Stimulated activated CD8-positive, alpha-beta memory T cell treated with anti-CD3 and anti-CD28 coated beads, Interleukin-7, amount 100 ng/mL, for 24 hours (primary cell): ENCODE measurements at places on chromosomes 11 and 22.

DNA sequence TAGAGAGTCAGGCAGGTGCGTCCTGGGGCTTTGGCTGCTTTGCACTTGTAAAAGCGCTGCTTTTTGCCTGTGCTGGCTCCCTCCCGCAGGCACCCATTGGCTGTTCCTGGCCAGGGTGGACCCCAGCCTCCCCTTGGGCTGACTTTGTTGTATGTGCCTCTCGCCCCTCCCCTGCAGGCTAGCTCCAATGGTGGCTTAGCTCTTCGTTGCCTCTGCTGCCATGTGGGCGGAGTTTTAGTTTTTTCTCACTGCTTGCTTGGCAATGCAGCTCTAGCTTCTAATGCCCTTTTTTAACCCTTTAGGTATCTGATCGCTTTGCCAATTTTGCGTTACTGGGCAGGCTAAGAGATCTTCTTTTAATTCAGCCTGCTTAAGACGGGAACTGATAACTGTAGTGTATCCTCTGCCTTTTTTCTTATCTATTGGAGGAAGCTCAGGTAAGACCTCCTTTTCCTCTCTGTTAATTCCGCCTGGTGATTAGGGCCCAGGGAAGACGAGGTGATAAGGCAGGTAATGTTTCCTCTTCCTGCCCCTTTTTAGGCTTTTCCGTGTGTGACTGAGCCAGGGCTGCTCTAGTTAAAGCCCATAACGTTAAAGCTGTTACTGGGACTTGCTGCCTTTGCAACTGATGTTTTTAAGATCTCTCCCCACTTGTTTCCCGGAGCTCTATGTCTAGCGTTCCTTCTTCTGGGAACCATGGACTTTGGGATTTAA, 11.7 kb upstream of the GLYATL1 start:
- no peak for DNase-seq

- no peak for DNase-seq
Observed at GRCh38 chr22:44187652-44188230, 7.0 kb downstream of the PARVG start.

DNA sequence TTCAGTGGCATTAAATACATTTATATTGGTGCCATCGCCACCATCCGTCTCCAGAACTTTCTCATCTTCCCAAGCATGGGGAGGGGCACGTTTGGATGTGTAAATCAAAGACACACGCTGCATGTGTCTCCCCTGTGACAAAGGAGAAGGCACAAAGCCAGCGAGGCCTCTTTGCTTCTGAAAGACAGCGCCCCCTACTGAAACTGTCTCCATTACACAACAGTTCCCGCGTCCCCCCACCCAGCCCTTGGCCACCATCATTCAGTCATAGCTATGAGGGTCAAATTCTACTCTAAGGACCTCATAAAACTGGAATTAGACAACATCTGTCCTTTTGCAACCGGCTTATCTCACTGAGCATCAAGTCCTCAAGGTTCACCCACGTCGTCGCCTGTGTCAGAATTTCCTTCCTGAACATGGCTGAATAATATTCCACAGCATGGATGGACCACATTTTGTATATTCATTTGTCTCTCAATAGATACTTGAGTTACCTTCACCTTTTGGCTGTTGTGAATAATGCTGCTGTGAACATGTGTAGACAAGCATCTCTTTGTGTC, 64.8 kb downstream of the IGF2 start:
- no peak for DNase-seq

DNA sequence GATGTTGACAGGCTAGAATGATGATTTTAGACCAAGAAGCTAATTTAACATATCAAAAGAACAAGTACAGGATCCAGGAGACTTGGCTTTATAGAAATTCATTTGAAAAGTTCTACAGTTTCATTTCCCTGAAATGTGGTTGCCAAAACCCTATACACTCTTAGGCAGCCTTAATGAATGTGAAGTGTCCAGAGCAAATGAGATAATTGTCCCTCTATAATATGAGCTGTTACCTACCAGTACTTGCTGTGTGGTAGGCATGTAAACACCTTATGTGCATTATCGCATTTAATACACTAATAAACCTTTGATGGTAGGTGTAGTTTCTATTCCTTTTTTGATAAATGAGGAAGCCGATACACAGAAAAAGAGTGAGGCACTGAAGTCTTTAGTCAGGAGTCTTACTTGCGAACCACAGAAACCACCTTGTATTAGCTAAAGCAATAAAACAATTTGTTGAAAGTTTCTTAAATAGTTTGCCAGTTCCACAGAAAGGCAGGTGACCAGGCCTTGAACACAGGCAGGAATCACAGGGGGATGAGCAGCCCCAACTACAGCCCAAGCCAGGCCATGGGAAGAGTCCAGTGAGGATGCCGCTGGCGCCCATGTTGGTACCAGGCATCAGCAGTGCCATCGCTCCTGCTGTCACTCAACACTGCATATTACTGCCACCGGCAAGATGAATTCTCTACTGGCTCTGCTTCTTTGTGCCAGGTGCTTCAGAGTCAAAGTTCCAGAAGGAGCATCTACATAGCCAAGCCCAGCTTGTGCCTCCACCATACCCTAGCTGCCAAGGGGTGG, 81.7 kb downstream of the SWAP70 start:
- DNase-seq = no peak

GRCh38 chr11:13268791-13269190, 8.8 kb upstream of the BMAL1 start:
- DNase-seq = no peak

GRCh38 chr11:118240999-118241763, 11.0 kb downstream of the MPZL3 start:
- DNase-seq = no peak

GRCh38 chr22:26983311-26983710, 325.9 kb downstream of the MIAT start:
- no peak for DNase-seq

DNA sequence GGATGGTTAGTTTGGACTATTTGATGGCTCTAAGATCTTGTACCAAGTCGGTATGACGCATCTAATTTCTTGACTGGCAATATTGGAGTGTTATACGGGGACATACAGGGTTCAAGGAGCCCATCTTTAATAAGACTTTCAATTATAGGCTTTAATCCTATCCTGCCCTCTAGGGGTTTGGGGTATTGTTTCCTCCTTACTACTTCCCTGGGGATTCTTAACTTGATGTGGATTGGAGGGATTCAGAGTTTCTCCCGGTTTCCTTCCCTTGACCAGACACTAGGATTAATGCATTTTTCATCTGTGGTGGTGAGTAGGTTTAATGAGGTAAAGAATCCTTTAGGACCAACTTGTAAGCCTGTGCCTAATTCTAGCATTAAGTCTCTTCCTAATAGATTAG, 18.8 kb downstream of the CYP2D6 start:
- no peak for DNase-seq

DNA sequence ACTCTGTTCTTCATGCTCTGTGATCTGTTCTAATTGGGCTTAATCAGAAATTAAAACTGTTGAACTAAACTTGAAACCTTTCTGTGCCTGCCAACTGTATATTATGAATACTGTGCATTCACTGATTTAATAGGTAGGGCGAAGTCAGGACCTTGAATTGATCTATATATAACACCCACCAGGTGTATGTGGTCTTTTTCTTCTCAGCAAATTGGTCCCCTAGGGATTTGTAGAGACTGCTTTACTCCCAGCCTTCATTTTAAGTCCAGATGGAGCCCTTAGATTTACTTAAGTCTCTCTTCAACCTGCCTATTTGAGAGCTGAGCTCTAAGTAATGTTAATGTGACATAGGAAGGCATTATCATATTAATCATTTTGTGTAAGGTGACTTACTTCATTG, 257.5 kb downstream of the TMEM135 start:
- no peak for DNase-seq

DNA sequence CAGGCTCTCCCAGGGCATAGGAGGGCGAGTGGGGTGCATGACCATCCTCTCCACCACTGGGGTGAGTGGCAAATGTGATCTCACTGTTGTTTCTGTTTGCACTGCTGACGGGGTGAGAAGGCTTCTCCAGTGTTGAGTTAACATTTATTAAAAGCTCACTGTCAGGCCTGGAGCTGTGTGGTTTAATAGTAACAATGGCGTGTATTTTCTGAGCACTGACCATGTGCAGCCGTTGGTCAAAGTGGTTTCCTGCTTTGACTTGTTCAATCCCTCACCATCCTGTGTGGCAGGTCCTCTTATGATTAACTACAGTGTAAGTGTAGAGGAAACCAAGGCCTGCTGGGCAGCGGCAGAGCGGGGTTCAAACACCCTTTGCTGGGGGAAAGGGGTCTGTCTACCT, 4.4 kb downstream of the A4GALT start:
- no peak for DNase-seq

GRCh38 chr11:13984616-13985450, 22.3 kb downstream of the SPON1 start:
- no peak for DNase-seq

GRCh38 chr22:43744700-43745410, 67.2 kb downstream of the EFCAB6 start:
- DNase-seq = no peak

DNA sequence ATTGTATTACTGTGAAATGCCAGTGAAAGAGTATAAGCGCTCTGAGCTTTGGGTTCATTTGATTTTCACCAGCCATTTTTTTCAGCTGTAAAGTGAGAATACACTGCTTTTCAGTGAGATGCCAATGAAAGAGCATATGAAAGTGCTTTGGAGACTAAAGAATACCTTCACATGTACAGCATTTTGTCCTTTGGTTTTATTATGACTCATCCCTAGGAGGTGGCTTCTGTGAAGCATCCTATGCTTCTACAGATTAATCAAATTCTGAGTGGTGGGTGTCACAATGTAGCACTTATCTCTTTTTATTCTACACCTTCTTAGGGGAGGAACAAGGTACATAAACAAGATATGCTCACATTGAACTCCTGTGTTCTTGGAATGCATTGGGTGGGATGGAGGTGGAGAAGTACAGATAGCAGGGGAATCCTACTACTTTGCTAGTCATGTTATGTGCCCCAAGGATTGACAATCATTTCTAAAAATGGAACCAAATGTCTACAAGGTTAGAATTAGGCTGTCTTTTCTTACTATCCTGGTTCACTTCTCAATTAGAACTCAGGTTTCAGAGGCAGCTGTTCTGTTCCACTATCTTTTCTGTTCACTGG, 18.7 kb downstream of the TRIM44 start:
- DNase-seq = no peak

- DNase-seq = no peak
Observed at GRCh38 chr11:33828604-33829429, 54.5 kb upstream of the FBXO3 start.

DNA sequence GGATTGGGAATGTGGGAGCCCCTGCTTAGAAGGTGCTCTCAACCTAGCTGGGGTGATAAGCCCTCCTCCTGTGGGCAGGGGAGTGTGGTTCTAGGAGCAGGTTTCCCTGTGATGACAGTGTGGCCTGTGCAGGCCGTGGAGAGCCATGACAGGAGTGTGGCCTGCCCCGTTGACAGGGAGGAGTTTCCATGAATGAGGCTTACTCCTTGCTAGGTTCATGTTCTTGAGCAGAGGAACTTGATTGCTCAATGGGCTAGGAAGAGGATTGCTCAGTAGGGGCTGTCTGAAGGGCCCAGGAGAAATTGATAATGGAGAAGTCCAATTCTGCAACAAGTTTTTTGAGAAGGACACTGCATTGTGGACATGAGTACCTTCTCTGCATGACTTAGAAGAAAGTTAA, 92.0 kb downstream of the PPP6R3 start:
- no peak for DNase-seq

DNA sequence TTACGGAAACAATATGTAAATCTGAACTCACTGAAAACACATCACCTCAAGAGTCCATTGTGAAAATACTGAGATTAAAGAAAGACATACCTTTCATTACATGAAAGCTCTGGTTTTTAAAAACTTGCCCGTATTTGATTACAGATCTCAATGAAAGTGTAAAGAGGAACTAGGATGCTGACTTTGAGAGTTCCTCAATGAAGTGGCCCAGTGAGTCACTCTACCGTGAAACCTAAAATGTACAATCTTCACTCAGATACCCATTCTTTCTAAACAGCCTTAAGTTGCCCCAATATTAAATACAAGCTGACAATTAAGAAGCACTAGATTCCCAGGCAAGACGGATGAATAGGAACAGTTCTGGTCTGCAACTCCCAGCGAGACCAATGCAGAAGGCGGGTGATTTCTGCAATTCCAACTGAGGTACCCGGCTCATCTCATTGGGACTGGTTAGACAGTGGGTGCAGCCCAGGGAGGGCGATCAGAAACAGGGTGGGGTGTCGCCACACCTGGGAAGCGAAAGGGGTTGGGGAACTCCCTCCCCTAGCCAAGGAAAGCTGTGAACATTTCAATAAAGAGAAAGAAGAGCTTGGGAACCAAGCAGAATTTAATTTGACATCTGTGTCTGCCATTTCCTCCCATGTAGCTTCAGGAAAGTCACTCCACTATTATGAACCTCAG, 33.8 kb upstream of the OR9G4 start:
- DNase-seq = no peak

- DNase-seq = no peak
Observed at GRCh38 chr11:66359662-66360087, 11.9 kb downstream of the SLC29A2 start.

- DNase-seq = no peak
Observed at GRCh38 chr22:22057617-22058378, 75.2 kb upstream of the TOP3B start.

DNA sequence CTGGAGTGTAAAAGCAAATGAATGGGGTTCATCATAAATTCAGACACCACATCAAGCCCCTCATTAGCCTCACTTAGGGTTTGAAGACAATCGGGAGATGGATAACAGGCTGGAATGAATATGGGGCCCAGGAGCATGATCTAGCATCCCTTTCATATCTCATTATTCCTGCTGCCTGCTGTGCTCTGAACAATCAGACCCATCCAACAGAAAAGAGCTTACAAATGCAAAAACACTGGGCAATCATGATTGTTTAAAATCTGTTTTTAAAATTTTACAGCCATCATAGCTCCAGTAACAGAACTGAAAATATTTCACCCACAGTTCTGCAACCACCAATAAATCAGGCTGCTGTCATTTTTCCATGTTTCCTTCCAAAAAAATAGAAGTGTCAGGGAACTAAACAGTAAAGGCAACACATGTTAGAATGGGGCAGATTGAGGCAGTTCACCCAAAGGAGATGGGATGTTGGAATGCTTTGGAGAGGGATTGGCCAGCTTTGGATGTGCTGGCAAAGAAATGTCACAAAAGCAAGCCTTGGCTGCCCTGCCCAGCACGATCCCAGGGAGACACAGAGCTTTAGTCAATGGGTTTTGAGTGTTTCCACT, 47.8 kb upstream of the BMAL1 start:
- DNase-seq = no peak
